Dermis blood vessel endothelial cell (primary cell): ENCODE measurements at places on chromosomes 6 and 20.

GRCh38 chr6:74742793-74743508, 462.9 kb downstream of the COL12A1 start:
- DNase-seq: no peak

- DNase-seq: no peak
These were observed 954.7 kb upstream of the ADGRB3 start for GRCh38 chr6:67680297-67680932.

DNA sequence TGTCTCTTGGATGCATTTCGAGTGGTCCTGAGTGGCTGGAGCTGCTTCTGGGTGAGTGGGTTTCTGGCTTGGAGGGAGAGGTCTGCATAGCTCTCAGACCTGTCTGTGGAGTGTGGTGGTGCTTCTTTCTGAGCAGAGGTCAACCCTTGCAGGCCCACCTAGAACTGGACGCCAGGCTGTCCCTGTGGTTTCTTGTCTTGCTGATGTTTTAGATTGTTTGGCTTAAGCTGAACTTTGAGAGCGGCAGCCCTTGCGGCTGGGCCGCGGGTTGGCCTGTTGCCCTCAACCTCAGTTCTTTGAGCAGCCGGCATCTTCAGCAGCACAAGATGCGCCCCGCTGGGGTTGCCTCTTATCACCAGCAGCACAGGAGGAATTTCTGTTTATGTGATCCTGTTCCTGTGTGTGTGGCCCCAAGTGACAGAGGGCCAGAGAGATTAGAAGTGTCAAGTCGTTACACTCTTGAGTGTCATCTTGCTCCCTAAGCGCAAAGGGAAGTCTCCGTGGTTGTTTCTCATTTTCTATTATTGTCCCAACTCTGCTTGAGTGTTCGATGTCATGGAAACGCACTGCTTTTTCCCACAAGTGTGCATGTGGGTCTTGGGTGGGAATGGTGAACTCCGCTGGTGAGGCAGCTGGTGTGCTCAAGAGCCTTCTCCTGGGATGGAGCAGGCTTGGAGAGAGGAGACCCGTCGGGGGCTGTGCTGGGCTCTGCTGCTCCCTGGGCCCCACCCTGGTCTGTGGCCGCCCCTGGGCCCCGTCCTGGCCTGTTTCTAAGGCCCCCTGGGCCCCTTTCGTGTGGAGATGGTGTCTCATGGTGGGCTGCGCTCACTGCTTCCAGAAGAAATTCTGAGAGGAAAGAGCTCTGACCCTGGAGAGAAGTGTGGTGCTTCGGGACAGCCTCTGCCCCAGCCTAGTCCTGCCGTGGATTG, 20.1 kb upstream of the SLC22A1 start:
- DNase-seq: no peak

- peak; percentile 55 for DNase-seq
These were observed 22.2 kb upstream of the PNPLA1 start for GRCh38 chr6:36247693-36248092.

GRCh38 chr6:155253337-155253736, 10.5 kb upstream of the CLDN20 start:
- DNase-seq: no peak

DNA sequence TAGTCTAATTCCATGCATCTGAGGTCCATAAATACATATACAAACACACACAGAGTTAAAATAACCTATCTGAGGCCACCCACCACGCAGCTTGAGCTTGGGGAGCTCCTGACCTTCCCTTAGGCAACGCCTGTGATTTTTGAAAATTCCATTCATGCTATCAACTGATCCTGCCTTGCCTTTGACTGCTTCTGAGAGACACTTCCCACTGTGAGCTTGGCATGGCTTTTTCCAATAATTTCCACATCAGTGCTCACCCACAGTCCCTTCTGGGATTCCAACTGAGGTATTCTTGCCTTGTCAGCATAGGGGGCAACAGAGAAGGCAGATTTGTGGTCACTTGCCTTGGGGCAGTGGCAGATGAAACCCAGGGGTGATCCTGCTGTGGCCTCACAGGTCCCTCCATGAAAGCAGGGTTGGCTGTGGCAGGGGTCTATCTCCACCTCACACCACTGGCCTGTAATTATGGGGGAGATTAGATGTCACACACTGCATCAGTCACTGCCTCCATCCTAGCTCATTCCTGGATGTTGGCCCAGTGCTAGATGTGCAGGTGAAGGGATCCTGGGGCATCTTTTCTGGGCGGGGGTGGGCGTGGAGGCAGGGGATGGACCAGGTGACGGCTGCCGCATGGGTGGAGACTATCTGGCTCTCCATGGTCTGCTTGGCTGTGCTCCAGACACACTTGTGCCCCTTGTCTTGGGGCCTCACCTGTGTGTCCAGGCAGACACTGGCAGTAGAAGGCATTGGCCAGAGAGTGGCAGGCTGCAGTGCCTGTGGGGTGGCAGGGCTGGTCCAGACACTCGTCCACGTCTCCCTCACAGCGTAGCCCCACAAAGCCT, 11.2 kb upstream of the GPSM3 start:
- no peak for DNase-seq

DNA sequence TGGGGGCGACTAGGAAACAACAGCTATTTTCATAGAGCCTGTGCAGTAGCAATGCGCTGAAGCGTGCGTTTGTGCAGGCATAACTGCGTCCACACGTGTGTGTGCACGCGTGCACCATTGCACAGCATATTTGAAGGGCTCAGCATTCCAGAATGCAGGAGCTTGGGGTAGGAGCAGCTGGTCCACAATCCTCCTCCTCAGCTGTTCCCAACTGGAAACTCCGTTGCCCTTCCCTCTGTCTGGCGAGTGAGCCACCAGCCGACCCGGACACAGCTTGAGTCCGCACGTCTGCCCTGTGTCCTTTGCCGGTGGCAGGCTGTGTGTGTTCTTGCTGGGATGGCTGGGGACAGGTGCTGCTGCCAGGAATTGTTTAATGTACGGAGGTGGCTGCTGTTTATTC, 110.2 kb downstream of the SASH1 start:
- DNase-seq: no peak

DNA sequence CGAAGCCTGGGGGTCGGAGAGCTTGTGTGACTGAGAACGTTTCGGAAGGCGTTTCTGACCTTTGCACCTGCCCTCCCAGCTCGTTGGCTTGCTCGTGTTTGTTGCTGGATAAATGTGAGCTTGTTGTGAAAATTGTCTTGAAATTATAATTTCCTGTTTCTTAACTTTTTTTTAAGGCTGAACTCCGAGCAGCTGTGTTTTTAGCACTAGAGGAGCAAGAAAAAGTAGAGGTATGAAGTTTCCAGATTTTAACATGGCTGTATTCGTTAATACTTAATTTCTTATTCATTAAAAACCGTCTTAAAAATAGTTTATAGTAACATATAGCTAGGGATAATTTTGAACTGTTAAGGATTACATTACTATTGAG, 672 bp downstream of the CEP43 start:
- DNase-seq: no peak

- no peak for DNase-seq
These were observed 14.6 kb downstream of the GINS1 start for GRCh38 chr20:25422032-25422431.

- no peak for DNase-seq
These were observed 246.7 kb downstream of the TTLL2 start for GRCh38 chr6:167571550-167571949.

- no peak for DNase-seq
These were observed 47.0 kb downstream of the DTNBP1 start for GRCh38 chr6:15615802-15616201.

- no peak for DNase-seq
These were observed 184.6 kb downstream of the ID4 start for GRCh38 chr6:20021795-20022194.

- DNase-seq: no peak
These were observed 33.0 kb downstream of the BACH2 start for GRCh38 chr6:90263633-90264032.

- no peak for DNase-seq
These were observed 1254.2 kb upstream of the EYS start for GRCh38 chr6:66961191-66961590.

DNA sequence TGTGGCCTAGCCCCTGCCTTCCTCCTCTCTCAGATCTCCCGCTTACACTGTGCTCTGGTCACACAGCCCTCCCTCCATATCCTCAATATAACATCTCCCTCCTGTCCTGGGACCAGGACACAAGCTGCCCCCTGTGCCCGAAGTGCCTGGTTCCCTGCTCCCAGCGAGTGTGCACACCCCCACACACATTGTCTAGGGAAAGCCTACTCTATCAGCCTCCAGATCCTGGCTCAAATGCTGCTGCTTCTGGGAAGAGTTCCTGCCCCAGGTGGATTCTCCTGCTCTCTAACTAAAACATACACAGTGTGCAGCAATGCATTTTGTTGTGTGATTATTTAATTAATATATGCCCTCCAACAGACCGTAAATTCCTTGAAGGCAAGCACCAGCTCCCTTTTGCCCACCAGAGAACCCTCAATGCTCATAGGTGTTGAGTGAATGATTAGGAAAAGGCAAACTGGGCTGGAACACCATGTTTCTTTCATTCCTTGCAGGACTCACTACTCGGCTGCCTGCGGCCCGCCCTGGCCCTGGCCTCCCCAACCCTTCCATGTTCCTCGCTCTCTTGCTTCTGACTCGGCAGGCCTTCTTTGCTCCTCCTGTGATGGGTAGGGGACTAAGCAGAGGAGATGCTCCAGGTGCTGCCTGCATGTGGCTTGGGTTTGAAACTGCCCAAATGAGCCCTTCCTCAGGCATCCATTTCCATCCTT, 194.6 kb downstream of the ZDHHC14 start:
- DNase-seq: no peak

GRCh38 chr6:80938131-80938530, 814.4 kb downstream of the TENT5A start:
- DNase-seq: no peak

- DNase-seq: no peak
These were observed 64.3 kb downstream of the FNDC1 start for GRCh38 chr6:159233365-159234101.

- no peak for DNase-seq
These were observed 126.9 kb downstream of the DHX35 start for GRCh38 chr20:39089029-39089428.

- DNase-seq: no peak
These were observed 466.3 kb upstream of the CDH4 start for GRCh38 chr20:60785785-60786184.

GRCh38 chr6:105536961-105537360, 134.1 kb upstream of the PREP start:
- DNase-seq: no peak

DNA sequence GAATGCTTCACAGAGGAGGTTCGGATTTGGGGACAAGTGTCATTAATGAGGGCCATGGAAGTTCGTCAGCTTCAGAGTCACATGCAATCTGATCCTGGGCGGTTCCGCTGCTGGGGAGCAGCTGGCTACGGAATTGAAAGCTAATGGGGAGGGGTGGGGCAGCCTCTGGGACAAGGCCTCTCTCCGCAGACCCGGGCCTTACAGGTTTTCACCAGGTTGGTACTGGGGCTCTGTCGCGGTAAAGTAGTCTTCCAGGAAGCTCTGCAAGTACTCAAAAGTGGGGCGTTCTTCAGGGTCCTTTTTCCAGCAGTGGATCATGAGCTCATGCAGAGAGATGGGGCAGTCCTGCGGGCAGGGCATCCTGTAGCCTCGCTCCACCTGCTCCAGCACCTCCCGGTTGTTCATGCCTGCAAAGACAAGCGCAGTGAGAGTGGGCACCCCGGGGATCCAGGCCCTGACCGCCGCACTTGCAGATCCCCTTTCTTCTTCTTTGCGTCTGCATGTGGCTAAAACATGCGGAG, 55.9 kb upstream of the TRAF3IP2 start:
- no peak for DNase-seq

GRCh38 chr6:5517796-5518195, 256.5 kb downstream of the FARS2 start:
- DNase-seq: no peak

- no peak for DNase-seq
These were observed 52.1 kb downstream of the HNF4A start for GRCh38 chr20:44407402-44408184.

GRCh38 chr6:33289784-33290315, 449 bp downstream of the PFDN6 start:
- no peak for DNase-seq

DNA sequence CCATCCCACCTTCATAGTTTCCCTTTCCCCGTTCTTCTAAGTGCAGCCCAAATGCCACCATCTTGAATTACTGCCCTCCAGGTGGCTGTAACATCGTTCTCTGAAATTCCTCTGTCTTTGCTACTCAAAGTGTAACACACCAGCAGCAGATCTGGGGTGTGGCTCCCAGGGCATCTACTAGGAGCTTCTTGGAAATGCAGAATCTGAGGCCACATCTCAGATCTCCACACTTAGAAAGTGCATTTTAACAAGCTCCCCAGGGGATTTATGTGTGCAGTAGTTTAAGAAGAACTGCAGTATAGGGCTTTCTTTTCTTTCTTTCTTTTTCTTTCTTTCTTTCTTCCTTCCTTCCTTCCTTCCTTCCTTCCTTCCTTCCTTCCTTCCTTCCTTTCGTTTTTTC, 1.7 kb upstream of the MLIP start:
- no peak for DNase-seq

DNA sequence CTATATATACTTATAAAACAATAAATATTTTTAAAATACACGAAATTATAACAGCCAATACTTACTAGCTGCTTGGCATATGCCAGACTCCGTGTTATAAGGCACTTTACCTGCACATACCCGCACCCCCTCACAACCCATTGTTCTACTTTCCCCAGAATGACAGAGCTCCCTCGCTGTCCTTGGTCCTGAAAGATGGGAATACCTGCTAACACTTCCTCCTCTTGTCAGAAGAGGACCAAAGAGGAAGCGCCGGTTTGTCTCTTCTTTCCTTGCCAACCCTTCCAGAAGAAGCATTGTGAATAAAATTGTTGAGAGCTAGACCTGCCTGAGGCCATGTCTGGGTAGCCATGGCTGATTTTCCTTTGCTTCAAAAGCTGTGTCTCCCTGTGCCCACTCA, 149.3 kb downstream of the PTPRT start:
- no peak for DNase-seq

- DNase-seq: no peak
These were observed 30.0 kb upstream of the QKI start for GRCh38 chr6:163384510-163384909.

DNA sequence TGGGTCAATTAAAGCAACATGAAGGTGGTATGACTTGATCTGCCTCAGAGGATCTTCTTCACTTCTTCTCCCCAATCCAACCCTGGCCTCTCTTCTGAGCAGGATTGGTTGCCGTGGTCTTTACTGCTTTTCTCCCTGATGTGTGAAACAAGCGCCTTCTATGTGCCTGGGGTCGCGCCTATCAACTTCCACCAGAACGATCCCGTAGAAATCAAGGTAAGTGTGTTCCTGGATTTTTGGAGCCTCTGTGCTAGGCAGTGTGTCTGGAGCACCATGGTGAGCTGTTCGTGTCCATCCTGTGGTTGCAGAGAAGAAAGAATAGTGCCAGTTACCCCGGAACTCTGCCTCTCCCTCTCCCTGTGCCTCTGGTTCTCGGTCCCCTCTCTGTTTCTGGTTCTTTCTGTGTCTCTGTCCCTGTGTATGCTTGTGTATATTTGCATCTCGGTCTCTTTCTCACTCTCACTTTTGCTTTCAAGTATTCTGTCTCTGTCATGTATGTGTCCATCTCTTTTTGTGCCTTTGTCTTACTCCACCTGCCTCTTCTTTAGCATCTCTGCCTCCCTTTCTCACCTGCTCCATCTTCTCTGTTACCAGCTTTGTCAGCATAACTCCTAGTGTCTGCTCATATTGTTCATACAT, 23.5 kb downstream of the TM9SF4 start:
- no peak for DNase-seq

- no peak for DNase-seq
These were observed 68.6 kb downstream of the PTPN1 start for GRCh38 chr20:50578778-50579165.
